GM12892 (cell line): ENCODE measurements at places on chromosomes 16 and 17.

DNA sequence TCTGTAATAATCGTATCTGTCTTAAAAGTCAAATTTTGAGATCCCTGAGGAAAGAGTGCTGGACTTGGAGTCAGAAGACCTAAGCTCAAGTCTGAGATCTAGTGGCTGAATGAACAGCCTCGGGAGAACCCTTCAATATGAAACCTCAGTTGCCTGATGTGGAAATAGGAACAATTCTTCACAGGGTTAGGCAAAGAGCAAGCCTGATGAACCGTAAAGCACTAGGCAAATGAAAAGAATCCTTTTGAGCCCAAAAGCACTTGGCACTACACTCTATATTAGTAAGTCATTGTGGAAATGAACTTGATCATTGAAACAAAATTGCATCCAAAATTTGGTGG is 20.2 kb downstream of the TXNDC11 start:
- DNase-seq: no peak

- DNase-seq: peak; percentile 88
These were observed 2.7 kb downstream of the ZFPM1 start for GRCh38 chr16:88455610-88456355.

- no peak for DNase-seq
These were observed 20.6 kb upstream of the SNTB2 start for GRCh38 chr16:69166221-69166833.

- DNase-seq: no peak
These were observed 38.0 kb downstream of the HEATR3 start for GRCh38 chr16:50103764-50104163.

GRCh38 chr17:11495613-11496012 is 102.7 kb upstream of the DNAH9 start:
- DNase-seq: no peak

GRCh38 chr16:22052980-22053379 is 39.4 kb upstream of the VWA3A start:
- DNase-seq: no peak

DNA sequence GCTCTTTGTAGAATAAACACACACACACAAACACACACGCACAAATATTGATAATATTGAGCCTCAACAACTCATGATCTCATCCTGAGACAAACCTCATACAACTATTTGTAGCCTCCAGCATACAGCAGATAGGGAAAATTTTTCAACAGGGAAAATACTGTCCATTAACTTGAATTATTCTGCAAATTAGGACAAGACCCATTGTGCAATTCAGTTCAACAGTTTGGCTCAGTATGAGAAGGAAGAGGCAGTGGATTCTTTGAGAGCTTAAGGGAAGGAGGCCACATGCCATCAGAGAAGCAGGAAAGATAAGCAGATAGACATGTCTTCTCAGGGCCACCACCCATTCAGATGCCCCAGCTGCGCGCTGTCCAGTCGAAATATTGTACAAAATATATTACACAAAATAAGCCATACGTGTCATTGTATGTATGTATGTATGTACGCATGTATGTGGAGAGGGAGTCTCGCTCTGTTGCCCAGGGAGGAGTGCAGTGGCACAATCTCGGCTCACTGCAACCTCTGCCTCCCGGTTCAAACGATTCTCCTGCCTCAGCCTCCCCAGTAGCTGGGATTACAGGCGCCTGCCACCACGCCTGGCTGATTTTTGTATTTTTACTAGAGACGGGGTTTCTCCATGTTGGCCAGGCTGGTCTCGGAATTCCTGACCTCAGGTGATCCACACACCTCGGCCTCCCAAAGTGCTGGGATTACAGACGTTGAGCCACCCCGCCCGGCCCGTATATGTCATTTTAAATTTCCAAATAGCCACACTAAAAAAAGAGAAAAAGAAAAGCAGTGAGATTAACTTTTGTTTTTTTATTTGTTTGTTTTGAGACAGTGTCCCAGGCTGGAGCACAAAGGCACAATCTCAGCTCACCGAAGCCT is 1.8 kb downstream of the ZC3H7A start:
- no peak for DNase-seq

DNA sequence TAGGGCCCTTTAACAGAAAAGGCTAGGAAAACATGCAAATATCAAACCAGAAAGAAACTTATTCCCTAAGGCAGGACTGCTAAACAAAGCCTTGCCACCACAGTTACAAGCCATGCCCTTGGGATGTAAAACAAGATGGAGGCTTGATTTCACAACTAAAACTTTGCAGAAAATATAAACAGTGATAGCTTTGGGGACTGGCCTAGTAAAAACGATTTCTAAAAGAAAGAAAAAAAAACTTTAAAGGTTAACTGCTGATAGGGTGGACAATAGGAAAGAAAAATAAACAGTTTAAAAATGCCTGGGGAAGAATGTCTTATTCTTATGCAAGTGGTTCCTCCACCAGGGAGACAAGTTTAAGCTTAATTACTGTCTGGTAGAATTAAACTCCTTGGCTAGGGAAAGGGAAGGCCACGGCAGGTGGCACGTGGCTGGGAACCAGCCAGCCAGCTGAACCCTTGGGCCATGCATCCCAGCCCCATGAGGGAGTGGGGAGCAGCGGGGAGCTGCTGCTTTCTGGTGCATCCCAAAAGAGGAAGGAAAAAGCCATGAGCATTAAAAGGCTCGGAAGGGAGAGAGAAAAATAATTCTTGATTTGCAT is 10.7 kb upstream of the TMC5 start:
- no peak for DNase-seq

DNA sequence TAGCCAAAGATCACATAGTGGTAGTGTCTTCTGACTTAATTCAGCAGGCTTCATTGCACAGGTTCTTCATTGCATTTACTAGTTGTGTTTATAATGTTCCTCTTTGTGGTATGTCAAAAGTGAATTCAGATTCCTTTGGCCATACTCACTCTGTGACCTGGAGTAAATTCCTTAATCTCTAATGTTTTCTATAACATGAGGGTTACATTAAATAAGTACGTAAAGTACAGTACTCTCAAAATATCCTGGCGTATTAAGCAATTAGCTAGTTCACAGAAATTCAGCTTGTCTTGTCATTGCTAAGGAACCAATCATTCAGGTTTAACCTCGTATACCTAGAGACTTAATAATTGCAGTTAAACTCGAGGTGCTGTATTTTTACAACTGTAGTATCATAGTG is 4.2 kb downstream of the RPS6KB1 start:
- DNase-seq: no peak

- DNase-seq: no peak
These were observed 6.9 kb downstream of the DOK4 start for GRCh38 chr16:57479205-57479975.

- DNase-seq: no peak
These were observed 81.8 kb downstream of the TRIM37 start for GRCh38 chr17:59024916-59025315.

- DNase-seq: no peak
These were observed 136.9 kb downstream of the RBFOX3 start for GRCh38 chr17:79473876-79474440.

- DNase-seq: no peak
These were observed 10.6 kb upstream of the NUDT16L1 start for GRCh38 chr16:4682616-4683254.

DNA sequence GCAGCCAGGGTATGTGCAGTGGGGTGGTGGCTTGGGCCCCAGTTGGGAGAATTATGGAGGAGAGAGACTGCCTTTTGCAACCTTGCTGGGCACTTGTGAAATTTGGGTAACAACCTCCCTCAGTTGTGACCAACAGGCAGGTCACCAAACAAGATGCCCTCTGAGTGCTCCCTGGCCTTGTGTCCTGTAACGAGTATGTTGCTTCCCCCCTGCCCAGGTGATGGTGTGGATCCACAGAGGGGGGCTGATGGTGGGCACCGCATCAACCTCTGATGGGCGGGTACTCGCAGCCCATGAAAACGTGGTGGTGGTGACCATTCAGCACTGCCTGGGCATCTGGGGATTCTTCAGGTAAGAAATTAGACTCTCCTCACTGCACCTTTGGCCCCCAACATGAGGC is 74.3 kb downstream of the SLC6A2 start:
- DNase-seq: no peak

GRCh38 chr17:68134046-68134637 is 98.6 kb downstream of the KPNA2 start:
- no peak for DNase-seq

DNA sequence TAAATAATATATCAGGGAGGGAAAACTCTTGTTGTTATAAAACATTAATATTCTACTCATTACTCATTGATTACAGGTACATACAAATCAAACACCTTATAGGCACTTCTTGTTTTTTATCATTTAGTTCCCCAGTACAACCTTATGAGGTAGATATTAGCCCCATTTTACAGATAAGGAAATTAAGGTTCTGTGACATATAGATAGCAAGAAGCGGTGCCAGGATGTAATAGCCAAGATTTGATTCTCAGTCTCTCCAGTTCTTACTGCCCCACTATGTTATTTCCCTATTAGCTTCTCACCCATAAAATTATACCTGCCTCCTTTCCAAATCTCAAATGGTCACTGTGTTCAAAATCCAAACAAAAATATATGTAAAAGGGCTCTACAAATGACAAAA is 36.9 kb downstream of the CMTM3 start:
- no peak for DNase-seq

GRCh38 chr17:9432134-9432885 is 143.3 kb downstream of the STX8 start:
- no peak for DNase-seq

DNA sequence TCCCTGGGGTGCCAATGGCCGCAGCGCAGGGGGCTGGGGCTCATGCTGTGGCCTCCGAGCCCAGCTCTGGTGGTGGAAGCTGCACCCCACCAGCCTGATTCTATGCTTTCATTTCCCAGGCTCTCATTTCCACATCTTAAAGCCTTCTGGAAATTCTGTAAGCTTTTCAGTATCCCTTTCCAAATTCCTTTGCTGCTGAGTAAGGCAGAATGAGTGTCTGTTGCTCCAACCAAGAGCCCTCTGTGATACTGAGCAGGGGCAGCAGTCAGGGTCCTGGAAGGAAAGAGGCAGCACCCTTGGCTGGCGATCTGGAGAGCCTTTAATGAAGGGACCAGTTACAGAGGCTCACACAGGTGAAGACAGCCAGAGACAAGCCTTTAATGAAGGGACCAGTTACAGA is 79.5 kb upstream of the FOXF1 start:
- no peak for DNase-seq

DNA sequence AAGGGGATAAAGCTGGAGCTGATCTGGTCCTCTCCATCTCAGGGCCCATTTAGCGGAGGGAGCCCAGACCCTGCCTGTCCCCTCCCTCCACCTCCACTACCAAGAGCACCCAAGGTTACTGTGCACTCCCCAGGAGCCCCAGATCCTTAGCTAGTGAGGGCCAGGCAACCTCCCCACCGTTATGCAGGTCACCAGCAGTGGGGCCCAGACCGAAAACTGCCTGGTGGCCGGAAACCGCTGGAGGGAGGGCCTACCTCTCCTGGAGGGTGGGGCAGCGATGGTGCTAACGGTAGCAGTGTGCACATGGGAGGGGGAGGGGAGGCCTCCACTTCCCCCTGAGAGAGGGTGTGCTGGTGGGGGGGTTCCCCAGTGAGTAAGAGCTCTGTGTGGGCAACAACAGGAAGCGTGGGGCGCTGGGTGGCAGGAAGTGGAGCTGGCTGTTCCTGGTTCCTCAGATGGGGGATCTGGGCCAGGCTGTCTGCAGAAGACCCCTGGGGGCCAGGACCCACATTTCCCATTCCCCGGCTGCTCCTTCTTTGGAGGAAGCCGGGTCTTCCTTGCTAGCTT is 4.4 kb downstream of the FMNL1 start:
- DNase-seq: peak; percentile 81
